Left renal cortex interstitium (tissue), 4 donors: ENCODE measurements at places on chromosomes 16 and 17. TPM values are rescaled to one million over a fixed set of nuclear protein-coding genes. Genes with fewer than 3 reads are reported as not detected.

- DNase-seq = no peak
Measured at GRCh38 chr17:65472666-65473309, 88.7 kb downstream of the AXIN2 start.

GRCh38 chr17:78862073-78863023 lies 21.7 kb upstream of the USP36 start:
- no peak for DNase-seq

GRCh38 chr16:14634389-14634725 lies 1.6 kb downstream of the BFAR start:
- no peak for DNase-seq

DNA sequence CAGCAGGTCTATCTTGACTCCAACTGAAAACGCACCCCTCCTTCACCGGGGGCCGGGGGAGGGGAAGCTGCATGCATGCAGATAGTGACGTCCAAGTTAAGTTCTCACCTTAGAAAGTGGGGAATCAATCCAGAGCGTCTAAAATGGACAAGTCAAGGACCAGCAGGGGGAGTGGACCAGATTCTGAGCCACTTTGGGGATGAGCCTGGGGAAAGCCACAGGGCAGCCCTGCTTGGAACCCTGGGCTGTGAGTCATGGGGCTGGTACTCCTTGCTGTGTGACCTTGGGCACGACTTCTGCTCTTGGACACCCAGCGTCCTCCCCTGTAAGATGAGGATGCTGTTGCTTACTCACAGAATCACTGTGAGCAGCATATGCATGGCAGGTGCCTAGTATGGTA lies 9.1 kb downstream of the TNFRSF13B start:
- DNase-seq = no peak

- DNase-seq = no peak
Measured at GRCh38 chr16:64132759-64133361, 989.0 kb downstream of the CDH11 start.

DNA sequence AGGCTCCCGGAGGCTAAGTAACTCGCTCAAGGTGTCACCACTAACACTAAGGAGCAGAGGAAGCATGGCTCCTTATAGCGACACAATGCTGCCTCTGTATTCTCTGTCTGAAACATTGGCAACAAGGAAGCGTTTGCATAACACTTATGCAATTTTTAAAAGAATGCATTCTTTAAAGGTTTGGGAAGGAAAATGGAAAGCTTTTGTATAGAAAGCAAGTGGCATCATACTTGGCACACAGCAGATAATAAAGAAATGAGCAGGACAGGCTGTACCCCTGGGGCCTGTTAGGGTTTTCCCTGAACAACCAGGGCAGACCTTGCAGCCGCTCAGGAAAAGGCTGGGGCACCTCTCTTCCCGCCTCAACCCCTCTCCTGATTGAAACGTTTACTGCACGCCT lies 36.9 kb downstream of the PPL start:
- no peak for DNase-seq

- no peak for DNase-seq
Measured at GRCh38 chr16:66977341-66978113, 10.9 kb upstream of the CES4A start.

DNA sequence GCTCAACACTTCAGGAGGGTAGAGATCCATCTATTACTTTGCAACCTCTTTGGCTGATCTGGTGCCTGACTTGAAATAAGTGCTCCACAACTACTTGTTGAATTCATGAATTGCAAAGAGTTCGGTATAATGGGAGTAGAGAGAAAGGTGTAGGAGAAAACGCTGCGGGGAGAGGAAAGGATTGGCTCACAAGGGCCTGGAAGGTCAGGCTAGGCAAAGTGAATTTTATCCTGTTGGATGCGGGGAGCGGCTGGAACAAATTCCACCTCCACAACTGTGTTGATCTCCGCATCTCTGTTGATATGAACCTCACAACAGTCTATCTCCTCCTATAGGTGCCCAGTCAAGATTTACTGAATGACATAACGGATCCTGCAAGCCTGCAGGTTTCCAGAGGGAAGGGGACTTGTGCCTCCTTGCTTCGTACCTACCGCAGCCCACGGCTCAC lies 684 bp downstream of the SLX4 start:
- no peak for DNase-seq

GRCh38 chr17:74737299-74738050 lies 419 bp downstream of the RAB37 start:
- DNase-seq = no peak

DNA sequence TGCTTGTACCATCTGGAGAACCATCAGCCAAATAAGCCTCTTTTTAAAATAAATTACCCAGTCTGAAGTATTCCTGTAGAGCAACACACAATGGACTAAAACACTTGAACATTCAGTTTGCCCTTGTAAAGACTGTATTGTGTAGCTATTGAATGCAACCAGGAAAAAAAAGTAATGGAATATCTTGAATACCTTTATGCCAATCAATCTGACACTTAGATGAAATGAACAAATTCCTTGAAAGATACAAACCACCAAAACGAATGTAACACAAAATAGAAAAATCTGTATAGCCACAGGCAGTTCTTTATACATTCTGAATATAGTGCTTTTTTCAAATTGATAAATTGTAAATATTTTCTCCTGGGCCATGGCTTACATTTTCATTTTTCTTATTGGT lies 63.3 kb upstream of the KCNJ16 start:
- no peak for DNase-seq

DNA sequence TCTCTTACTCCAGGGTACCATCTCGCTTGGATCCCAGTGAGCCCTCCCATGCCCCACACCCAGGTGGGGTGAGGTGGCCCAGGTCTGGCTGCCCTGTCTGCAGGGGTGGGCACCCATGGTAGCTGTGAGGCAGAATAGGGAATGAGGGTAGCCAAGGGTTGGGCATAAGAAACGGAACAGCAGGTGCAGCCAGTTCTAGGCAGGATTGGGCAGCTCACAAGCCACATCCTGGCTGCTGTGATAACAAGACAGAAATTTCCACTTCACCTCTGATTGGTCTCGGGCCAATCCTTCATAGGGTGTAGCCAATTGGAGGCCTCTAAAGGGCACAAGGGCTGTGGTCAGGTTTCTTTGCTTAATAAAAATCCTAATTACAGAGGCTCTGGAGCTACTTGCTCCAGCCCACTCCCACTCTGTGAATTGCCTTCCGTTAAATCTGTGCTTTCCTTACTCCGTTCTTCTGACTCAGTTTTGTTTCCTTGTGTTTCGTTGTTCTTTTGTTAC lies 1.5 kb upstream of the ARHGDIG start:
- no peak for DNase-seq

DNA sequence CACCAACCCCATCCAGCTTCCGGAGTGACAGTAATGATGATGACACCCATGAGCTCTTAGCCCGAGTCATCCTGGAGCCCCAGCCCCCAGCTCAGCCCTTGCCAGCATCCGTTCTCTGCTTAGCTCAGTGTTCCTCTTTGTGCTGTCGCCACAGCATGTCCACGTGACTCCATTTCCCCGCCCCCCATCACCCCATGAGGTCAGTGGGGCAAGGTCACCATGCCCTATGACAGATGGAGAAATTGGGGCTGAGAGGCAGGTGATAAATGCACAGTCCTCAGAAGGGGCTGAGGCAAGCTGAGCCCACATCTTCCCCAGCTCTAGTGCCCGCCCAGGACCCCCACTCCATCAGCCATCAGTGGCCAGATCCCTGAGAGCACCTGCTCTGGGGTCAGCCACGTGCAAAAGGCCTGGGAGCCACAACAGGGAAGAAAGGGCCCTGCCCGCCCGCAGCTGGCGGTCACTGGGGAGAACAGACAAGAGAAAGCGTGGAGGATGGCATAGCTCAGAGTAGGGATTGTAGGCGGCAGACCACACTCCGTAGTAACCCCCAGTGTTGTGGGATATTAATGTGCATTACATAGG lies 17.1 kb downstream of the ITGB4 start:
- no peak for DNase-seq

DNA sequence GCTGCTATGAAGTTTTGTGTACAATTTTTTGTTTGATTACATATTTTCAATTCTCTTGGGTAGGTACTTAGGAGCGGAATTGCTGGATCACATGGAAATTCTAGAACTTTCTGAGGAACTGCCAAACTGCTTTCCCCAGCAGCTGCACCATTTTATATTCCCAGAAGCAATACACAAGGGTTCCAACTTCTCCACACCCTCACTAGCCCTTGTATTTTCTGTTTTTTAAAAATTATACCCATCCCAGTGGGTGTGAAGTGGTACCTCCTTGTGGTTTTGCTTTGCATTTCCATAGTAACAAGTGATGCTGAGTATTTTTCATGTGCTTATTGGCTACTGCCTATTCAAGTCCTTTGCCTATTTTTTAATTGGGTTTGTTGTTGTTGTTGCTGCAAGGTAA lies 20.9 kb downstream of the NACA2 start:
- DNase-seq = no peak

DNA sequence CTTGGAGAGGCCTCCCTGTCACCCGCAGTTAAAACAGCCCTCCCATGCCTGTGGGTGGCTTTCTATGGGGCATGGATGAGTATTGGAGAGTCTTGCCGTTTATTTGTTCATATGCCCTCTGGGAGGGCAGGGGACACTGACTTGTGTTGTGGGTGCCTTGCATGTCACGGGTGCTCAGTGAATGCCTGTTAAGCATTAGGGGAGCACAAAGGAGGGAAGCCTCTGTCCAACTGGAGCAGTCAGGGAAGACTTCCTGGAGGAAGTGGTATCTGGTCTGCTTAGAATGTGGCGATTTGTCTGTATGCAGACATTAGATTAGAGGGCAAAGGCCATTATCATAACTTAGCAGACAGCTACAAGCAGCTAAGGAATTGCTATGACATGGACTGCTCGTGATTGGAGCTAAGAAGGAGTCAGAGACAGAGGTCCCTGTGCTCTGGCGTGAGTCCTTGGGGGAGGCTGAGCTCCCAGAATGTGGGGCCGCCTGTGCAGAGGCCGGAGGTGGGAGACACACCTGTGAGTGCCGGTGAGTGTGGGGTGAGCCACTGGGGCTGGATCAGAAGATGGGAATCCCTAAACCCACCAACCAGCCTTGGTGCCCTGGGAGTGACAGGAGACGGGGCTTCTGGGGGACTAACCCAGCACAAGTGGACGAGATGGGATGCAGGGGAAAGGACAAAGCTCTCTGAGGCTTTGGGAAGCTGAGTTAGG lies 286.1 kb downstream of the SEC14L1 start:
- no peak for DNase-seq

- DNase-seq = no peak
Measured at GRCh38 chr17:3796822-3797170, 4.2 kb downstream of the ITGAE start.

SLC47A1 gene
- polyA plus RNA-seq = 16.6 TPM

GPR179 gene
- 0.05 TPM for polyA plus RNA-seq

RNF151 gene
- not detected for polyA plus RNA-seq

CCDC200 gene
- polyA plus RNA-seq = 6.4 TPM

KRT222 gene
- polyA plus RNA-seq = 0.51 TPM

SLC2A4 gene
- 2.6 TPM for polyA plus RNA-seq

ACE gene
- 20.4 TPM for polyA plus RNA-seq

ABCC6 gene
- polyA plus RNA-seq = 24.0 TPM

RRAD gene
- 3.6 TPM for polyA plus RNA-seq

SYT17 gene
- 11.7 TPM for polyA plus RNA-seq
